ENCODE measurements at places on chromosomes 6 and 20. TPM values are rescaled to one million over a fixed set of nuclear protein-coding genes. Genes with fewer than 3 reads are reported as not detected.

Gene RBPJL
- not detected for total RNA-seq

Gene KIF25
- under 0.01 TPM for total RNA-seq

Gene PNPLA1
- not detected for total RNA-seq

Gene ZDHHC14
- 19.5 TPM for total RNA-seq

Gene BCKDHB
- total RNA-seq = 7.7 TPM

Gene CCN5
- total RNA-seq = not detected

Gene PPP1R3G
- 0.89 TPM for total RNA-seq

Gene SPTLC3
- 0.63 TPM for total RNA-seq

Gene CARMIL1
- 0.77 TPM for total RNA-seq

Gene GTSF1L
- not detected for total RNA-seq

Gene FAXC
- total RNA-seq = 0.39 TPM

Gene EXOC2
- total RNA-seq = 38.9 TPM

Gene MCCD1
- total RNA-seq = not detected

Gene TUBB2B
- total RNA-seq = 4.6 TPM

Gene MOG
- not detected for total RNA-seq

Gene COL21A1
- total RNA-seq = 1.2 TPM

Gene KIF6
- total RNA-seq = 0.13 TPM

Gene NR2E1
- total RNA-seq = not detected

Gene LTB
- 6.4 TPM for total RNA-seq

Gene ID4
- under 0.01 TPM for total RNA-seq

Gene DNAH8
- not detected for total RNA-seq

Gene VEGFA
- total RNA-seq = 6.7 TPM

Gene BMP5
- total RNA-seq = not detected

Gene DEFB116
- total RNA-seq = not detected

Gene PLG
- not detected for total RNA-seq

Gene EDN3
- not detected for total RNA-seq

Gene MYLIP
- 41.8 TPM for total RNA-seq

Gene LTV1
- total RNA-seq = 10.4 TPM

Gene SALL4
- 0.26 TPM for total RNA-seq

Gene TRIM15
- not detected for total RNA-seq

All from dermis microvascular lymphatic vessel endothelial cell (primary cell).